ENCODE measurements at places on chromosomes 16 and 17.
A peak's percentile ranks its signal among the peaks of the same experiment; 100 is the strongest.

DNA sequence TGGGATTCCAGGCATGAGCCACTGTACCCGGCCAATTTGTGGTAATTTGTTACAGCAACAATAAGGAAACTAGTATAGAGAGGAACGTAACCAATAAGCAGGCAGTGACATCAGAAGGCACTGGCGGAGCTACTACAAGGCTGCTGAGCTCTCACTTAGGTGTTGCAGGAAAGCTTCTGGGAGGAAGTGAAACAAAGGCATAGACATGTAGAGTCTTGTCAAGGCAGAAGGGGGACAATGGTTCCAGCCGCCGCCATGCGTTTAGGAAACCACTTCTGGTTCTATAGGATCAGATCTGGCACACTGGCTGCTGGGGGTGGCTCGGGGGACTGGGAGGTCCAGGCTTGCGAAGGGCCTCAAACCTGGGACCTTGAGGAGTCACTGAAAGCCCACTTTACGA is 9.4 kb upstream of the CPSF4L start:
- no peak for DNase-seq

DNA sequence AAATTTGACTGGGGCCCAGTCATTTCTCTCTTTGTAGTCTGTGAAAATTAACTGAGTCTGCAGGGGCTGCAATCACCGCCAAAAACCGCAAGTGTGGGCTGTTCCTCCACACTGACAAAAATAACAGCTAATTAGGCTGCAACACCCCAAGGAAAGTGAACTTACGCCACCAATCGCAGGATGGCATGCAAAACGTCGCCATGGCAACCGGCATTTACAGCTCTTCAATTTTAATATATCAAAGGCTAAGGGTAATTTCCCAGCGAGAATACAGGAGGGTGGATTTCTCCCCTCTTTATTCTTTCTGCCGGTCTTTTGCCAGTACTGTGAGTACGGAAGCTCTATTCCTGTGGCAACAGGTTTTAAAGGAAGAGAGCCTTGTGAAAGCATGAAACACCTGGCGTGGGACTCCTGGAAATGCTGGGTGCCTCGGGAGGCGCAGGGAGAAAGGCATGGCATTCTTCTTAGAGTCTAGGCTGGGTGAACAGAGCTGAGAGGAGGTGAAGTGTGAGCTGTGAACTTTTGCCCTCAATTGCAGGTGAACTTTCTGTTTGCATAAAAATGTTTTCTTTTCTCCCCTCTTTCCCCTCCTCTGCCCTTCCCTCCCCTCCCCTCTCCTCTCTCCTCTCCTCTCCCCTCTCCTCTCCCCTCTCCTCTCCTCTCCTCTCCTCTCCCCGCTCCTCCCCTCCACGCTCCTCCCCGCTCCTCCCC is 399.7 kb downstream of the XYLT1 start:
- DNase-seq = peak; percentile 60

GRCh38 chr17:28712032-28712704 is 480 bp upstream of the PROCA1 start:
- no peak for DNase-seq

DNA sequence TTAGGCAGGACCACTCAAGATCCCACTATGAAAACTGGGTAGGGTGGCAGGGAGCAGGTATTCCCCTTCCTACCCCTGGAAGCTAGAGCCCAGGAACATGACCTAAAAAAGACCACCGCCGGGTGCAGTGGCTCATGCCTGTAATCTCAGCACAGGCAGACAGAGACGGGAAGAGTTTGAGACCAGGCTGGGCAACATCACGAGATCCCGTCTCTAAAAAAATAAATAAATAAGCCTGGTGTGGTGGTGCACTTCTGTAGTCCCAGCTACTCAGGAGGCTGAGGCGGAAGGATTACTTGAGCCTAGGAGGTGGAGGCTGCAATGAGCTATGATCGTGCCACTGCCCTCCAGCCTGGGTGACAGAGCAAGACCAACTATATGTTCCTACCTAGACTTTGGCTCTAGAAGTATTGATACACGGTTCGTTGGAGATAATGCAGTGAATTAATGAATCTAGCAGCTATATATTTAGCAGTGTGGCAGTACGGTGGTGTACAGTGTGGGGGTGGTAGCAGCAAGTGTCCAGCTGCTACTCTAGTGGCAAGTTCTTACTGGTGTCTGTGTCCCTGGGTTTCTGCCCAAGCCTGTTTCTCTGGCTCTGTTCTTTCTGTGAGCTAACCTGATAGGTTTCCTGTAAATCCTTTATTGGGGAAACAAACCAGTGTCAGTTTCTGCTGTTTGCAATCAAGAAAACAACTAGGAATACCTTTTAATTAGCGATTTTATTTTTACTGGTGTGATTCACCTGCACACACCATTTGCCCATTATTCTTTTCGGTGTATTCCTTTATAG is 3.3 kb upstream of the USP31 start:
- DNase-seq = no peak

- DNase-seq = no peak
These were observed 76.6 kb downstream of the CLEC16A start for GRCh38 chr16:11020792-11021551.

DNA sequence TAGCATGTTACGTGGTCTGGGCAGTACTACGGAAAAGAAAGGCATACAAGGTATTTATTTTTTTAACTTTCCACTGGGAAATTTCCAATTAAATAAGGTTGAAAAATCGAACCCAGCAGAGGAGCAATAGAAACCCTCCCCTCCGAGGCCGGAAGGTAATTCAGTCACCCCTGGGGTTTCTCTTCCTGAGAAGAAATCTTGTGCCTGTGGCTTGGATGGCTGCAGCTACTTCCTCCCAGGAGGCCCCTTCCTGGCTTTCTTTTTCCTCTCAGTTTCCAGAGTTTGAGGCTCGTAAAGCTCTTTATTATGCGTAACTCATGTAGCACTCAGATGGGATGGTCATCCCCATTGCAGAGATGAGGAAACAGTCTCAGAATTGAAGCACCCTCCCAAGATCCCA is 140.3 kb downstream of the ASIC2 start:
- no peak for DNase-seq

- no peak for DNase-seq
These were observed 26.2 kb downstream of the KPNA2 start for GRCh38 chr17:68061512-68062313.

GRCh38 chr17:35731917-35732805 is 722 bp downstream of the RASL10B start:
- DNase-seq = no peak

DNA sequence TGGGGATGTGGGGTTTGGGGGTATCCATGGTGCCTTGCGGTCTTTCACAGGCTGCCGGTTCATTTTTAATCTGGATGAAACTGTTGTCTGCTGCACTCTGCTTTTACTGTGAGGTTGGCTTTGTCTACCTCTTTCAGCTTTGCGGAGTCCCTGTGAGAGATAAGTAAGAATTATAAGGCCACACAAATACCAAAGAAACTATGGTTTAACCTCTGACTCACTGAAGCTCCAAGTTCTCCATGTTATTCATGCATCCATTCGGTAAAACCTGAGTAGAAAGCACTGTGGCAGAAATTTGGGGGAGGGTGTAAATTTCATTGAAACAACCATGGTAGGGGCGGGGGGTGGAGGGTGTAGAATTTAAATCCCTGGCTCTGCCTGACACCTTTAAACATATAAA is 30.5 kb downstream of the KIAA0753 start:
- DNase-seq = no peak

- DNase-seq = no peak
These were observed 292.6 kb upstream of the CDH11 start for GRCh38 chr16:65414284-65414984.

DNA sequence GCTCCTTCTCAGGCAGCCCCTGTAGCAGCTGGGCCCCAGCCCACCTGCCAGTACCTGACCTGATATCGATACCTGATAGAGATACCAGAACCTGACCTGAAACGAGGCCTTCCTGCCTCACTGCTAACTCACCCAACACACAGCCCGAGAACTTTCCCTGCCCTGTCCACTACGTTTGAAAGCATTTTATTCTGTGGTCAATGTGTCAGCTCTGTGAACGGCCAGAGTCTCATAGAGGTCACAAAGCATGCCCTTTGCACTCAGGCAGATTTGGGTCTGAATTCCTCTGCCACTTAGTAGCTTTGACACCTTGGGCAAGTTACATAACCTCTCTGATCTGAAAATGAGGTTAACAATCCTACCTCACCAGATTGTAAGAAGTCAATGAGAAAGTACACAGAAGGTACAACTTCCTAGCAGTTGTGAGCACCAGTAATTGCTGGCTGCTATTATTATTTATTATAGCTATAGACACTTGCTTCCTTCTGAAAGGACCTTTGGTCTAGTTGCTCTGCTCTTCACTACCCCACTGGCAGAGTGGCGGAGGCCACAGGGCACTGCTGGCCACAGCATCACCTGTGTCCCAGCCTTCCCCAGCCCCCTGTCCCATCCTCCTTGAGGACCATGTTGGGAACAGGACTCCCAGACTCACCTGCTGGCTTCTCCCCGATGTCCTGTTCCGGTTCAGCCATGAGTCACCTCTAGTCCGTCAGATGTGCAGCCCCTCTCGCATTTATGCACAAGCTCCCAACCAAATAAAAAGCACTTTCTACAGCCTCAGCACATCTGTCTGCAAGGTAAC is 895 bp downstream of the ANKRD40CL start:
- no peak for DNase-seq

DNA sequence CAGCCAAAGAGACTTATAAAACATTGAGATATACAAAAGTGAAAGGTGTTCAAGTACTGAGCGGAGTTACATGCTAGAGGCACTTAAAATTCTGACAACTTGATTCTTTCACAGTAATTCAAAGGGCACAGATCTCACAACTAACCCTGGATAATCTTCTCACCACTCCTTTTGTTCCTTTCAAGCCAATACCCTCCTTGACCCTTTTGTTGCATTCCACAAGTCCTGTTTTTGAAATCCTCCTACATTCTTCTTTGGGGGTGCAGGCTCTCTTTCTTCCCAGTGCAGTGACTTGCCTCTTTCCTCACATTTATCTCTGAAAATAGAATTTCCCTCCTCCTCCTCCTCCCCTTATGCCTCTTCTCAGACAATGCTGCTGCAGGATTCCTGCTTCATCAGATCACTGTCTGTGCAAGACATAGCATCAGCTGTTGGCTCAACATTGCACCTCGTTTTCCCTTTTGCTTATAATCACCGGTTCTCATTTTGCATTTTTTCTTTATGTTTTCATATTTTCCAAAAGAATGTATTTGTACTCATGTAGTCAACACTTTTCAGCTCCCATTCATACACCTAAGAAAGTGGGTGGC is 199.3 kb downstream of the CDH8 start:
- no peak for DNase-seq

GRCh38 chr17:10772425-10773380 is 31.2 kb downstream of the TMEM238L start:
- no peak for DNase-seq

DNA sequence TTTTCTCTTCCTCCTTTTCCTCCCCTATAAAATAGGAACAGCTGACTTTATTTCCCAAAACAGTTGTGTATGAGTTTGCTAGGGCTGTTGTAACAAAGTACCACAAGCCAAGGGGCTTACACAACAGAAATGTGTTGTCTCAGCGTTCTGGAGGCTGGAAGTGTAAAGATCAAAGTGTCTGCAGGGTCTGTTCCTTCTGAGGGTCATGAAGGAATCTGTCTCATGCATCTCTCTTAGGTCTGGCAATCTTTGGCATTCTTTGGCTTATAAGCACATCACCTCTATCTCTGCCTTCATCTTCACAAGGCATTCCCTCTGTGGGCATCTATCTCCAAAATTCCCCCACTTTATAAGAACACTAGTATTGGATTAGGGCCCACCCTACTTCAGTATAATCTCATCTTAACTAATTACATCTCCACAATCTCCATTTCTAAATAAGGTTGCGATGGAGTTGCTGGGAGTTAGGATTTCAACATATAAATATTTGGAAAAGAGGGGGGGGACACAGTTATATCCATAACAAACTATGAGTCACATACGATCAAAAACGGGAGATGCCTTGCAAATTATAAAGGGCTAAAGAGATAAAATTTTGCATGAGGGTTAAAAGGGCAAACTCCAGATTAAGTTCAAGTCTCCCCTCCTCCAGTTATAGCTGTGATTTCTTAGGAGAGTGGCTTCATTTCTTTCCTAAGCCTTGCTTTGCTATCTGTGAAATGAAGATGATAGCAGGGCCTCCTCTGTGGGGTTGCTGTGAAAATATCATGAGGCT is 109.7 kb downstream of the VAT1L start:
- no peak for DNase-seq

- no peak for DNase-seq
These were observed 1.5 kb downstream of the DLX3 start for GRCh38 chr17:49993423-49994060.

DNA sequence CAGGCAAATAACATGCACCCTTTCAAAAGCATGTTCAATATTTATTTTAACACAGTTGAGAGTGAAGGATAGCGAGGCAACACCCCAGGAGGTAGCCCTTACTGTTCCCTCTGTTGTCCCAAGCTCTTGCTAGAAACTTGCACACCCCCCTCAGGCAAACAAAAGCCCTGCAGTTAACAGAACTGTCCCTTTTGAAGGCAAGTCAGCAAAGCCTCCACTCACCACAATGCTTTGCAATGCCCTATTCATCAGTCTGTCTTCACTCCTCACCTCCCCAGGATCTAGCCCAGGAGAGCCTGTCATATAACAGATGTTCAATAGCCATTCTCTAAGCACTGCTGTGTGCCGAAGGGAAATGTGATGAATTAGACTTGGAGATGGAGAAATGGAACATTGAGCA is 3.5 kb upstream of the CNEP1R1 start:
- DNase-seq = no peak

DNA sequence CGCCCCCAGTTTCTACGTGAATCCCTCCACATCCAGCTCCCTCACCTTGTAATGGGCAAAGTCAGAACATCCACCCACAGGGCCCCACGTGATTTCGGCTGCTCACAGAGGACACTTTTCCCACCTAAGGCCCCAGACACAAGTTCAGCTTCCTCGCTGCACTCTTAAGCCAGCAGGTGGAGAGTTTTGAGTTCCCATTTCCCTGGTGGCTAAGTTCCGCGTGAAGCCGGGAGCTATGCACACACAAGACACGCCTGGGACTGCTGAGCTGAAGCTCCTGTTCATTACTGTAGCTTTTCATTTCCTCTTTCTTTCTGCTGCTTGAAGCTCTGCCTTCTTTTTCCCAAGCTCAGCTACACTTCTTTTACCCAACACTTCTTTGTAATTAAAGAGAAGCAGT is 273.8 kb downstream of the NPIPA8 start:
- no peak for DNase-seq

DNA sequence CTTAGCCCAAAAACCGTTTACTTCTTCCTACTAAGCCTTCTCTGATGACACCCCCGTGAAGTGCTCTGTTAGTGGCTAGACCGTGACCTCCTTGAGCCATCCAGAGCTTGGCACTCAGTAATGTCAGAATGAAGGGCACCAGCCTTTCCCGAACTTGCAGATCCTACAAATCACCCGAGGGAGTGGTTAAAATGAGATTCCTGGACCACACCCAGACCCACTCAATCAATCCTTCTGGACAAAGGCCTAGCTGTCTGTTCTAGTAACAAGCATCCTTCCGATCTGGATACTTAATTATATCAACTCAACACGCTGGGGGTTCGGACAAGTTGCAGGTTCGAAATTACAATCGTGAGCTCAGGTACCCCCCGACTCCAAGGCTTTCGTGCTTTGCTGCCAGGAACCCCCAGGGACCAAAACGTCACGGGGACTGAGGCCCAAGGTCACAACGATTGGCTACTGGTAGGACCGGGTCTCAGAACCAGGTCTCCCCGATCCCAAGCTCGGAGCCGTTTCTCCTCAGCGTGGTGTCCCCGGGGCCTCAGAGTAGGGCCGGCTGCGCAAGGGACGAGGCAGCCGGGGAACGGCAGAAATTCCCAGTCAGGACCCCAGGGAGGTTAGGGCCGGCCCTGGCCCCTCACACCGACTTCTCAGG is 527 bp downstream of the CIAPIN1 start:
- DNase-seq = peak; percentile 2

Measured in stimulated activated CD8-positive, alpha-beta memory T cell treated with anti-CD3 and anti-CD28 coated beads, Interleukin-4, amount 100 ng/mL, for 1 hour (primary cell).